ENCODE measurements at places on chromosomes 5 and 9.

- DNase-seq: no peak
Observed at GRCh38 chr5:36667824-36668223, 61.4 kb downstream of the SLC1A3 start.

DNA sequence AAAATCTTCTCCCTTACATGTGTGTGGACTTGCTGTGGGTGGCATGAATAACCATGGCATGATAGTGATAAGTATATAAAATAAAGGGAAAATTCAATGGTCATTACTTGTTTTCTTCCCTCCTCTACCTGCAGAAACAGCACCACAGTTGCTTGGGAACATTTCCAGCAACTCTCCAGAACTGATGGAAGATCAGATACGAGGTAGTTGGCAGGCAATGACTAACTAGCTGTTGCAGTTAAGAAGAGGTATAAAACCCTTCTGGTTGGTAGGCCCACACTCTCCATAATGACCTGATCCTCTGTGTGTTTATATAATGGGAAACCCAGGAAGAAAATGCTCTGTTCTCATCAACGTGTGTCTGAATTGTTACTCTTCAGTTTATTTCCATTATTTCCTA is 185.9 kb downstream of the SYK start:
- no peak for DNase-seq

- DNase-seq: no peak
Observed at GRCh38 chr5:93425096-93425495, 155.9 kb downstream of the NR2F1-AS1 start.

DNA sequence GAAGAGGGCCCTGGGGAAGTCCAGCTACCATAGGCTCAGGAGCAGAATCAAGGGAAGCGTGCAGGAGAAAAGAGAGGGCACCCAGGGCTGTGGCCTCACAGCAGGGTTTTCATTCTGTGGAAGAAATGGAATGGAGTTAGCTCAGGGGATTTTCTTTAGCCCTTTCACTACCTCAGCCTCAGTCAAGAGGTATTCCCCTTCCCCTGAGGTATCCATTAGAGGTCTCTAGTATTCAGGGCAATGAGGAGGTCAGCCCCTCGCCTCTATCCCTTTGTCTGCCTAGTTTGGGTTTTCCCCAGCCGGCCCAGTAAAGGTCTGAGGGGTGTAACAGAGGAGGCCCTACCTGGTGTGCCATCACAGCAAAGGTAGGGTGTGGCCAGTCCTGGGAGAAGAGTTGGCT is 21.5 kb downstream of the GFRA3 start:
- DNase-seq: no peak

- no peak for DNase-seq
Observed at GRCh38 chr9:114691046-114691955, 9.3 kb upstream of the TEX48 start.

DNA sequence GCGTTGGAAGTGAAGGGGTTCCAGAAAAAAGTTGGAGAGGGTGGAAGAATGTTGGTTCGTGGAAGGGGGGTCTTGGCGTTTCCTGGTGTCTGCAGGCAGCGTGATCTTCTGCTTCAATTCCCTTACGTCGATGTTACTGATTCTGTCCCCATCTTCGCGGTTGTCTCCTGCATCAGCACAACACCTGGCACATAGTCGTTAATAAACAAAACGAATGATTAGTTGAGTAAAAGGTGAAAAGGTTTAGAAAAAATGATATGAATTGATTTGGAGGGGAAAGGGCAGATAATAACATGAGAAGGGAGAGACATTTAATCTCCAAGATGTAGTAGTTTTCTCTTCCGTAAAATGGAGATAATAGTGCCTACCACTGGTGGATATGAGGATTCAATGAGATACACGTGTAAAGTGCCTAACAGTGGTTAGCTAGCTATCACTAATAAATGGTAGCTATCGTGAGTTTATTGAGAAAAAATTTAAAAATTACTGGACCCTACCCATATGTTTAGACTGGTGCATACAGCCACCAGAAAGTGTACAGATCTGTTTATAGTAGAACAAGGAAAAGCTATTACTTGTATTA is 556 bp downstream of the MTREX start:
- no peak for DNase-seq

- DNase-seq: no peak
Observed at GRCh38 chr9:72985746-72986145, 32.9 kb upstream of the ALDH1A1 start.

- no peak for DNase-seq
Observed at GRCh38 chr9:128282500-128282899, 6.4 kb downstream of the SWI5 start.

DNA sequence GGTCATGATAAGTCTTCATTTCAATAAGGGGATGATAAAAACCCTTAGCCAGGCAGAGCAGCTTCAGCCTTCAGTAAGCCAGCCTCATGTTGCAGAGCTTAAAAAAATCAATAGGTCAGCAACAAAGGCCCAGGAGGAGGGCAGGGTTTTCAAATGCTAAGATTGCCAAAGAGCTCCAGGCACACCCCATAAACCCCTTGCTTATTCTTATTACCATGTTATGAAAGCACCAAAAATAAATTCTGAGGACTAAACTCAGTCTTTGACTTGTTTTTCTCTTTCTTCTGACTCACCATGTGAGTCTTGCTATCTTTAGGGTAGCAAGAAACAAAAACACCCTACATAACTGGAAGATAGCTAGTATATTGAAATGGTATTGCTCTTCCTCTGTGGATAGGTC is 317.1 kb downstream of the KCTD16 start:
- DNase-seq: no peak

DNA sequence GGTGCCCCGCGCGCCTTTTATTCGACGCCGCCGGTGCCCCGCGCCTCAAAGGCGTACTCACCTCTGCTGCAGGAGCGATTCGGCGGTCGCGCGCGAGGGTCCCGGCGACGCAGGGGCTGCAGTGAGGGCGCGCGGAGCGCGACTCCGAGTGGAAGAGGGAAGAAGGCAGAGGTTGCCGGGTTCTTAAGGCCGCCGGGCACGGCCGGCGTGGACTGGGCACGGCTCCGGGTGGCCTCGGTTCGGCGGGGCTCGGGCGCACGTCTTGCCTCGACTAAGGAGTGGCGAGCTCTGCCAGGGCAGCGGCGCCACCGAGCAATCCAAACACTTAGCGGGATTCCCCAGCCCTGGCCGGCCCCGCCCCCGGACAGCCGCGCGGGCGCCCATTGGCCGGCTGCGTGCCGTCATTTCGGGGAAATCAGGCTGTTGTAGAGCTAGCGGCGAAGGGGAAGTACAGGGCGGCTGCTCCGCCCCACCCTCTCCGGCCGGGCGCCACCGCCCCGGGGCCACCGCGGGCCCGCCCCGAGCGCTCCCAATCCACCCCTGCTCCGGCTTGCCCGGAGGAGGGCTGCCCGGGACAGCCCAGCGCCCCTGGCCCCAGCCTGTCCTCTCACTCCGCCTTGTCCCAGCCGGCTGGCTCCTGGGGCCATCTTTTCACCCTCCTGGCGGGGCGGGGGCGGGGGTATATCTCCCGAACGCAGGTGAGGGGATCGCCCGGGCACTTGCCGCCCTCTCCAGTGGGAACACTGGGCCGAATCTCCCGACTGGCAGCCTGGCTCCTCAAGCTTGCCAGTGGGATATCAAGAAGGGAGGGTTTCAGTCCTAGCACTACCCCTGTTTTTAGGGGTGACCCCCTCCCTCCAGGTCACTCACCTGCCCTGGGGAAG is at the start of gene IRF1:
Gene IRF1 (minus strand): TSS at position 290 of the 884 bp plus-strand sequence. CDS start 1,295 bp downstream, outside the sequence.
- peak; percentile 67 for DNase-seq

DNA sequence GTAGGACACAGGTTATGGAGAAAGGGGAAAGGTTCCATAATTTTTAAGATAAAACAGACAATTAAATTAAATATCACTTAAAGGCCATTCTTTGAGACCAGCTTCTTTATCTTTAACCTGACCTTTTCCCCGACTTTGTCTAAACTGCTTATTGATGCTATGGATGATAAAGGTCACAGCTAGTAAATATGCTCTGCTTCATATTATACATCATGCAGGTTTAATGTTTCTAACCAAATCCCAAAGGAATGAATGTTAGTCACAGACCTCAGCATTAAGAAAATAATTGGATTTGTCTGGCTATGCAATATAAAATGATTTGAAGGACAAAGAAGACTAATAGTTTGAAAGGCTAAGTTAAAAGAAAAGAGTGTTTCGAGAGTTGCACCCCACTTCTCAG is 147.6 kb downstream of the ST8SIA4 start:
- DNase-seq: no peak

- DNase-seq: no peak
Observed at GRCh38 chr5:116759860-116760640, 185.4 kb upstream of the SEMA6A start.

GRCh38 chr9:87567571-87567970 is 69.9 kb downstream of the DAPK1 start:
- no peak for DNase-seq

DNA sequence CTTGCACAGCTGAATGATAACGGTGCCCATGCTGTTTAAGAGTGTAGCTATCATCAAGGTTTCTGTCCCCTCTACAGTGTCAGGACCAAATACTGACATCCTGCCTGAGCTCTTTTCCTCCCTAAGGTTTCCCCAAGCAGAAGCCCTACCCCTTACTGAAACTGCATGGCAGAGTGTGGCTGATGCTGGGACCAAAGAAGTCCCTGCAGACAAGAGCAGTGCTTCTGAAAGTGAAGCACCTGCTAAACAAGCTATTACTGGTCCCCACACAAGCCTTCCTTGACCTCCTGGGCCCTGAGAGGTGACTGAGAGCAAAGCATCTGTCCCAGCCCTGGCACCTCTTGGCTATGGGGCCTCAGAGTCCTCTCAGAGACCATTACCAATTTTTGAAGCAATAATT is 56.1 kb downstream of the CFAP90 start:
- no peak for DNase-seq

DNA sequence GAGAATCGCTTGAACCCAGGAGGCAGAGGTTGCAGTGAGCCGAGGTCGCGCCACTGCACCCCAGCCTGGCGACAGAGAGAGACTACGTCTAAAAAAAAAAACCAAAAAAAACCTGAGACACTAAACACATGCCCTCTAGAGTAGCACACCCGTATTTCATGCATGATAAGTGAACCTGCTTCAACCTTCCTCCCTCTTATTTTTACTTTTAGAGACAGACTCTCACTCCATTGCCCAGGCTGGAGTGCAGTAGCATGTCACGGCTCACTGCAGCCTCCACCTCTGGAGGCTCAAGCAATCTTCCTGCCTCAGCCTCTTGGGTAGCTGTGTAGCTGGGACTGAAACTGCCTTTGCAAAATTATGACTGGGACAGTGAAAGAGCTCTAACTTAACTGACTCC is 17.6 kb upstream of the NANS start:
- DNase-seq: no peak

- DNase-seq: no peak
Observed at GRCh38 chr5:131979816-131980215, 31.6 kb downstream of the ACSL6 start.

DNA sequence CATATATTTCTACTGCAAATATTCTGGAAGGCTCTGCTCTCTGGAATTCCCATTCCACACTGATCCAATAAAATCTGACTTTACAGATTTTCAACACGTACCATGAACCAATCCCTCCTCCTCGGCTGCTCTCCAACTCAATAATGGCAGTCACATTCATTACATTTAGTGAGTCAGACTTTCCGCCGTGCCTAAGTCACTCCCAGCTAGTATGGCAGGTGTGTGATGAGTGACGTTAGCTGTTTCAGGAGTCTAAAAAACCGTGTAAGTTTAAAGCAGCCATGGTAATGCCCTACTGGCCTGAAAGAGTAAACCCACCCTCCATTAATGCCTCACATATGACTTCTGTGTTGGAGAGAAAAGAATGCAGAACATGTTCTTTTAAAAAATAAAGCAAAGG is 3.3 kb downstream of the FBN2 start:
- DNase-seq: no peak

GRCh38 chr5:149779124-149779465 is 49.0 kb downstream of the PPARGC1B start:
- no peak for DNase-seq

- DNase-seq: no peak
Observed at GRCh38 chr9:132516911-132517310, 65.5 kb upstream of the BARHL1 start.

GRCh38 chr5:73312146-73312871 is 136.3 kb downstream of the FOXD1 start:
- DNase-seq: no peak

GRCh38 chr9:92564982-92565381 is 29.2 kb upstream of the ECM2 start:
- no peak for DNase-seq

DNA sequence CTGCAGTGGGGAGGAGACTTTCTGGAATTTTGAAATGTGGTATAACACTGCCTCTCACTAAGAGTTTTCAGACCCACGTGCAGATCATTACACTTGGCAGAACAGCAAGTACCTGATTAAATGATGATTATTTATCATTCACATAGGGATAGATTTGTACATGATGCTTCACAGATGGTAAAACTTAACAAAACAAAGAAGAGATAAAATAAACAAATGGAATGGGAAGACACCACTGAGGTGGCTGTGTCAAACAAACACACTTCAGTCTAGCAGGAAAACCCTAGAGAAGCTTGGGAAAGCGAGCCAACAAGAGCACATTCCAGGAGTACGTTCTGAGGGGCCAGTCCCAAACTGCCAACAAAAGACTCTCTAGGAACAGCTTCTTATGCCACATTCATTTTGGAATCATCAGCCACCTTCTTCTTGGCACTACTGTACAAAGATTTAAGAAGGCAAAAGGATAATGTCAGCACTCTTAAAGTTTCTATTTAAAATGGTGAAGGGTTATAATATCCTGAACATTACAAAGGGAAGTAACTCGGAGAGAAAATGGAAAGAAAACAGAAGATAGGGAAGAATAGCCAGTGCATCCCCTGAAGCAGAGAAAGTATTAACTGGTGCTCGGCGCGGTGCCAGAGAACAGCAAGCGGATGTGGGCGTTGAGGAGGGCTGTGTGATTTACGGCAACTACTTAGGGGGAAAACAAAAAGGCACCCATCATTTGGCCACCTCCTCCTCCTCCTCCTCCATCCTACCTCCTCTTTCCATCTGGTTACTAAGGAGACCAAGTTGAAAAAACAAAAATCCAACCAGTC is 1.6 kb downstream of the MED27 start:
- DNase-seq: no peak

- no peak for DNase-seq
Observed at GRCh38 chr5:77294185-77294584, 83.7 kb downstream of the PDE8B start.

- no peak for DNase-seq
Observed at GRCh38 chr9:5511476-5511875, 1.1 kb downstream of the PDCD1LG2 start.

DNA sequence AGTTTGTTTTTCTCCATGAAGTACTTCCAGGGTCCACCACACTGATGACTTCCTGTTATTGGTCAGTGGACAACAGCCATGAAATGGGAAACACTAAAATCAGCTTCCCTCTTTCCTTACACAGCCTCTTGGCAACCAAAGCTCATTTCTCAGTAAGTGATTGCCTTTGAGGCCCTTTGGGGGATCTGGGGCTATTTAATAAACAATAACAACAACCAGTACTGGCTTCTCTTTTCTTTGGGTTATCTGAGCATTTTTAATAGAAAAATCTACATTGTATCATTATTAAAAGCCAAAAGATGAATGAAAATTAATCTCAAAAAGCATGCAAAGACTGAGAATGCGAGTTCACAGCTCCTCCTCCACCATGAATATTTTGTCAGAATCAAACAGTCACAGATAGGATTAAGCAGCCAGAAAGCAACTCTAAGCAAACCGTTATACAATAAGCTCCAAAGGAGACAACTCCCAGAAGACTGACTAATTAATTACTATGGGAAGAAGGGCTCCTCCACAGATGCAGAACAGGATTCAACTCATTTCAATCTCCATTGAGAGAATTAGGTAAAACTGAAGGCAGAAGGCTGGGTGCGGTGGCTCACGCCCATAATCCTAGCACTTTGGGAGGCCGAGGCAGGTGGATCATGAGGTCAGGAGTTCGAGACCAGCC is 68.3 kb downstream of the SERINC5 start:
- DNase-seq: no peak

- no peak for DNase-seq
Observed at GRCh38 chr5:96812851-96813250, 5.1 kb upstream of the ERAP1 start.

Measured in esophagus squamous epithelium (tissue), 5 donors.